T-helper 1 cell treated with Interleukin-12 subunit alpha and Interleukin-12 subunit beta and Interleukin-4 antibody, amounts not matched to agents 30 ng/mL and 1 ng/mL, for 36 hours (primary cell): ENCODE measurements at places on chromosomes 11 and 22. TPM values are rescaled to one million over a fixed set of nuclear protein-coding genes. Genes with fewer than 3 reads are reported as not detected.

Gene CRACR2B
- 1.3 and 1.9 TPM in 2 replicates for total RNA-seq

Gene DGCR2
- 33.9 and 36.3 TPM in 2 replicates for total RNA-seq

Gene AAMDC
- total RNA-seq, result 5.3 and 5.9 TPM in 2 replicates

Gene SLC5A4
- not detected in 2 replicates for total RNA-seq

Gene OR5P2
- not detected in 2 replicates for total RNA-seq

Gene RHOD
- total RNA-seq, result 0.59 and 0.61 TPM in 2 replicates

Gene SYT8
- not detected in 2 replicates for total RNA-seq

Gene NLRX1
- total RNA-seq, result 25.2 and 26.0 TPM in 2 replicates

Gene TRIM49
- total RNA-seq, result not detected in 2 replicates

Gene SPINDOC
- total RNA-seq, result 40.2 and 40.9 TPM in 2 replicates

Gene PLAAT3
- 2.9 and 3.0 TPM in 2 replicates for total RNA-seq

Gene DDI1
- not detected in 2 replicates for total RNA-seq

Gene CHRDL2
- total RNA-seq, result not detected in 2 replicates

Gene NPAS4
- 0.07 and 0.42 TPM in 2 replicates for total RNA-seq

Gene ELF5
- total RNA-seq, result not detected in 2 replicates

Gene TTC17
- total RNA-seq, result 86.1 and 88.0 TPM in 2 replicates

Gene CCDC15
- 3.9 and 4.2 TPM in 2 replicates for total RNA-seq

Gene MPPED2
- not detected in 2 replicates for total RNA-seq

Gene CBX7
- 11.0 and 11.7 TPM in 2 replicates for total RNA-seq

Gene HPX
- total RNA-seq, result 0.51 TPM in 1 of 2 replicates, not detected in the other

Gene DDX10
- 36.6 and 38.3 TPM in 2 replicates for total RNA-seq

Gene LMNTD2
- 1.1 and 1.7 TPM in 2 replicates for total RNA-seq

Gene TUBA8
- total RNA-seq, result 1.7 and 1.9 TPM in 2 replicates

Gene SLC17A6
- not detected in 2 replicates for total RNA-seq

Gene GLB1L2
- 2.7 and 3.1 TPM in 2 replicates for total RNA-seq

Gene C1QTNF4
- 0.49 and 0.68 TPM in 2 replicates for total RNA-seq

Gene GRAP2
- total RNA-seq, result 151 and 157 TPM in 2 replicates

Gene C11orf91
- 0.66 and 0.80 TPM in 2 replicates for total RNA-seq

Gene C11orf21
- 20.4 and 21.2 TPM in 2 replicates for total RNA-seq

Gene ACAD8
- total RNA-seq, result 22.5 and 26.0 TPM in 2 replicates

Gene PITPNM1
- total RNA-seq, result 118 and 119 TPM in 2 replicates

Gene CCDC157
- total RNA-seq, result 4.6 and 5.4 TPM in 2 replicates

Gene RAB38
- total RNA-seq, result 2.6 and 3.7 TPM in 2 replicates

Gene TIMP3
- total RNA-seq, result not detected in 2 replicates

Gene ARHGAP8
- total RNA-seq, result 0.10 and 0.44 TPM in 2 replicates

Gene TMEM86A
- total RNA-seq, result 0.46 and 1.3 TPM in 2 replicates

Gene MYBPC3
- total RNA-seq, result not detected in 2 replicates

Gene LARGE1
- total RNA-seq, result 0.07 and 0.32 TPM in 2 replicates

Gene DGCR6
- 0.71 and 0.81 TPM in 2 replicates for total RNA-seq

Gene MCAM
- total RNA-seq, result 2.8 and 3.9 TPM in 2 replicates

Gene OR10A2
- not detected in 2 replicates for total RNA-seq

Gene POU2F3
- total RNA-seq, result 1.2 and 1.3 TPM in 2 replicates

Gene MIOX
- total RNA-seq, result 0.32 TPM in 1 of 2 replicates, not detected in the other

Gene KDELR3
- total RNA-seq, result 0.95 and 0.98 TPM in 2 replicates

Gene PRR5
- total RNA-seq, result 13.6 and 14.6 TPM in 2 replicates

Gene CDC42EP2
- 1.1 and 1.6 TPM in 2 replicates for total RNA-seq

Gene CTSF
- 1.2 and 2.0 TPM in 2 replicates for total RNA-seq

Gene PHLDB1
- 0.56 and 1.0 TPM in 2 replicates for total RNA-seq
